ENCODE measurements at places on chromosomes 3 and 15.
A peak's percentile ranks its signal among the peaks of the same experiment; 100 is the strongest.

DNA sequence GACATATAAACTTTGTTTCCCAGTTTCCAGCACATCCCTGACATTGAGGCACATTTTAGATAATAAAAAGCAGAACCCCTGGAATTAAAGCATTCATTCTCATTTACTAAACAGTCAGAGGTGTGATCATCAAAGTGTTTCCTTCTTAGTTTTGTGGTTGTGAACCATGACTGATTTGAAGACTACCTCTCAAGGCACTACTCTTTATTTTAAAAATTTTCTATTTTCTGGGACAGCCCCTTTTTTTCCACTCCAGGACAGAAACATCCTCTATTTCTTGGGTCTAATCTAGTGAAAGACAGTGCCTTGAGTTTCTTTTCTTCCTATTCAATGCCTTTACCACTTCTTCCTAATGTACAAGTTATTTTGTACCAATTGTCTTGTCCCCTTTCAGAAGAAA is 5.2 kb downstream of the SST start:
- DNase-seq = no peak

GRCh38 chr15:42239528-42240182 is 31.6 kb upstream of the VPS39 start:
- DNase-seq = no peak

GRCh38 chr3:149077628-149078027 is 8.7 kb downstream of the HLTF start:
- no peak for DNase-seq

- DNase-seq = no peak
Observed at GRCh38 chr3:171980578-171981270, 58.7 kb upstream of the FNDC3B start.

DNA sequence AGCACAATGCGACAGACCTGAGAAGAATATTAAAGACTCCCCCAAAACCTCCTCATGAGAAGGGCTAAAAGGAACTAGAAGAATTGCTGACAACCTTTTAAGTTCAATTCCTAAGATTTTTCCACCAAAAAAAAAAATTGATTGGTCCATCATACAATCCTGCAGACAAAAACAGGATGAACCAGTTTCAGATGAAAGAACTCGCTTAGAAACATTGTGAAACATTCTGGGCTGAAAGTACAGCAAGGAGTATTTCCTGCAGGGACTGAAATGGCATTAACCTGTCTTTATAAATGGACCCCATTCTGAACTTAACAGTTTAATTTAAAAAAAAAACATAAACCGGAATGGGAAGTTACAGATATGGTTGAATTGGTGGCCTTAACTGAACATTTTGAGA is 96.0 kb upstream of the FAM174B start:
- no peak for DNase-seq

DNA sequence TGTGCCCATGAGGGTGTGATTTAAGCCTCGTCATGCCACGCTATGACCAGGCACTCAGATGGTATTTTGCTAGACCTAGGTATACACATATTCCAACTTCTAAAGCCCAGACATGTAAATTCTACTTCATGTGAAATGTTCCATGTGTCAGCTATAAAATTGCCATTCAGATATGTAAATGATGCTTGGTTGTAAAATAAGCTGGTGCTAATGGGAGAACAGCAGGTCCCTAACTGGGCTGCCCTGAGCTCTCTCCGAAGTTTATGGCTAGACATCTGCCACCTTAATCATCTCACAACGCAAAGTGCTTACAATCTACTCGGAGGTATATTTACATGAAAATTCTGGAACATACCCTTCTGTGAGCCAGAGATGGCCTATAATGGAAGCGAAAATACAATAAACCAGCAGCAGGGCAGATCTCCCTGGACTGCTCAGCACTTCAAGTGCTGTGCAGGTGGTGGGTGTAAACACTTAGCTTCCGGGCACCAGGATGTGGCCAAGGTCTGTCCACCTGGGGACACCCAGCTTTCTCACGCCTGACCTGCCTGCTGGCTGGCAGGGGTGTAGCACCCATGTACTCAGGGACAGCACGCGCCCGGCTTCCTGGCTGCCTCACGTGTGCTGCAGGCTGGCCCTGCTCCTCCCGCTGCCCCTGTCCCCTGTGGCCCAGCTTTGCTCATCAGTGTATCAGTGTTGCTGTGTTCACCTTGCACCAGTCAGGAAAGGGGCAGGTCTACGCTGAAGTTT is 82.0 kb downstream of the CHDH start:
- no peak for DNase-seq

DNA sequence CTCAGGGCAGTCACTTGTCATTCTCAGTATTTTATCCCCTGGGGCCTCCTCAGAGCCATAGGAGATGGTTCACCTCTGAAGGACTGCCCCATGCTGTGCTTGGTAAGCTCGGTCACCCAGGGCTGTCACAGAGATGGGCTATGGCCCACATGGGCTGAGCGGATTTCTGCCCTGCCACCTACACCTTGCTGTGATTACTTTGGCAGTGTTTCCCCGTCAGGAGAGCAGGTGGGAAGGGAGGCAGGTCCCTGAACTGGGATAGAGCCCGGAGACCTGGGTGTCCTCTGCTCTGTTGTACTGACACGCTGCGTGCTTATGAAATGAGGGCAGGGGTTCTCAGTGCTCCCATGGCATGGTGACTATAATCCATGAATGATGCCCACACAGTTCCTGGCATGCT is 48.9 kb downstream of the APBA2 start:
- no peak for DNase-seq

GRCh38 chr3:71725271-71725991 is at the start of gene EIF4E3:
TSS of gene EIF4E3 (minus strand) at chr3:71725402. CDS start at chr3:71725367, 35 bp downstream.
- DNase-seq = peak; percentile 40

DNA sequence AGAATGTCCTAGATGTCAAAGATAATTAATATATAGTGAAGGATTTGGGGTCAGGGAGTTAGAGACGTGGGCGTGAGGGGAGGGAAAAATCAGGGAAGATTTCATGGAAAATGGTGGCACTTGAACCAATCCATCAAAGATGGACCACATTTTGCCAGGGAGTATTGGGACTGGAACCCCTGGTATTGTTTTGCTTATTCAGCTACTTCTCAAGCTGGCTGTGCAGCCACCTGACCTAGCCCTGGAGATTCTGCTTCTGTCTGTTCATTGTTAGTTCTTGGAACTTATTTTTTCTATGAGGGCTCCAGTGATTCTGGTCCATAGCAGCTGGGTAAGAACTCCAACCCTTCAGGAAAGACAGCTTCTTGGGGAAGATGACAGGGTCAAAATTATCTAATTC is 3.3 kb upstream of the THRB start:
- no peak for DNase-seq

GRCh38 chr15:58755350-58755749 is 5.8 kb upstream of the ADAM10 start:
- DNase-seq = no peak

DNA sequence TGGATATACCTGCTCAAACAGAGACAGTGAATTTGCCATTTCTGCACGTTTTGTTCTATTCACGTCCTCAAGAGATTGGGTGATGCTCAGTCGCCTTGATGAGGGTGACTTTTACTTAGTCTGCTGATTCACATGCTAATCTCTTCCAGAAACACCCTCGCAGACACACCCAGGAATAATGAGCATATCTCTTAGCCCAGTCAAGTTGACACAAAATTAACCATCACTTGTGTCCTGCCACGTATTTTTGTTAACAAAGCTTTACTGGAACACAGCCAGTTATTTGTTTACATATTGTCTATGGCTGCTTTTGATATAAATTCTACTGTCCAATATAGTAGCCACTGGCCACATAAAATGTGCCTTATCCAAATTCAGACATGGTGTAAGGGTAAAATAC is 218.3 kb downstream of the FHIT start:
- no peak for DNase-seq

- DNase-seq = no peak
Observed at GRCh38 chr3:162292409-162292808, 795.8 kb downstream of the OTOL1 start.

DNA sequence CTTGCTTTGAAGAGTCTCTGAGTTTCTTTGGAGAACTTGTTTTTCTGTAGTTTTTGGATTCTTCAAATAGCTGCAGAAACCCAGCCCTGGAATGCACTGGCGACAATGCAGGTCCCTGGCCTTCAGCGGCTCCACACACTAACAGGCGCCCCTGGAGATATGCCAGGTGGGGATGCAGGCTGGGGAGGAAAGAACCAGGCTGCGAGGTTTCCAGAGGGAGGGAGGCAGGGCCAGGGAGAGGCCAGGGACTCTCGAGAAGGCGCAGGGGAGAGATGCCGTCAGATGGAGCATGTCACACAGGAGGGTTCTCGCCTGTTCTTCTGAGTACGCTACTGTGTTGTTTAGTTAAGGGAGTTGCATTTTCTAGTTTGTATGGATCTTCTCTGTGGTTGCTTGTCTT is 283.1 kb downstream of the GABRG3 start:
- DNase-seq = no peak

GRCh38 chr3:18351823-18352744 is 73.1 kb downstream of the SATB1 start:
- DNase-seq = no peak

- no peak for DNase-seq
Observed at GRCh38 chr15:75928680-75929608, 25.3 kb downstream of the FBXO22 start.

GRCh38 chr15:74396445-74397238 is 29.2 kb upstream of the CYP11A1 start:
- no peak for DNase-seq

GRCh38 chr3:187841560-187841959 is 96.3 kb upstream of the BCL6 start:
- DNase-seq = no peak

- no peak for DNase-seq
Observed at GRCh38 chr3:124360155-124360554, 368.2 kb upstream of the ROPN1 start.

- DNase-seq = no peak
Observed at GRCh38 chr3:188906236-188906635, 265.5 kb upstream of the TPRG1 start.

DNA sequence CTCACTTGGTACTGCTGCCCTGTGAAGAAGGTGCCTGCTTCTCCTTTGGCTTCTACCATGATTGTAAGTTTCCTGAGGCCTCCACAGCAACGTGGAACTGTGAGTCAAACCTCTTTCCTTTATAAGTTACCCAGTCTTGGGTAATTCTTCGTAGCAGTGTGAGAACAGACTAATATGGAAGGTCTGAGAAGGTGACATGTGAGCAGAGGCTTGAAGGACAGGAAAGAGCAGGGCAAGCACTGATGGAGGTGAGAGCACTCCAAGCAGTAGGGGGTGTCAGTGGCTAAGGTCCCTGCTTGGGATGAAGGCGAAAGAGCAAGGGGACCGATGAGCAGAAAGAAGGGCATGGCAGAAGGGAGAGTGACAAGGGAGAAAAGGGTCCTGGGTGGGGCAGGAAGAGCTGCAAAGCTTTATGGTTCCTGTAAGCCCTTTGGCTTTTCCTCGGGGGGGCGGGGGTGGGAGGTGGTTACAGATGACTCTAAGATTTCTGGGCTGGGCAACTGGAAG is 3.5 kb downstream of the EIF4E3 start:
- DNase-seq = no peak

- DNase-seq = no peak
Observed at GRCh38 chr15:88233921-88234320, 22.6 kb downstream of the NTRK3 start.

DNA sequence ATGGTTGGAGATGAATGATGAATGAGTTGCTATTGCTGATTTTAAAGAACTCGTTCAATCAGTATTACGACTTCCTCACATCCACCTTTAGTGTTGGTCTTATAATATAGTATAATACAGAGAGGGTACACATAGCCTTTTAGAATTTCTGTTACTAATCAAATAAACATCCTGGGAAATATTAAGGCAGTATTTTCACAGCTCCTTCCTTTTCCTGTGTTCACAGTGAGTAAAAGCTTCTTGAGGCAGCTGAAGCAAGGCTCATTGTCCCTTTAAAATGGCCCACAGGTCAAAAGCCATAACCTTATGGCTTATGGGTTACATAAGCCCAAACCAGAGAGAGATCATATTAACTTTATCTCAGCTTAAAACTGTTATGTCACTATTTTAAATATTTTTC is 1.3 kb upstream of the BTLA start:
- DNase-seq = no peak

- no peak for DNase-seq
Observed at GRCh38 chr3:16346413-16347081, 81.5 kb downstream of the OXNAD1 start.

DNA sequence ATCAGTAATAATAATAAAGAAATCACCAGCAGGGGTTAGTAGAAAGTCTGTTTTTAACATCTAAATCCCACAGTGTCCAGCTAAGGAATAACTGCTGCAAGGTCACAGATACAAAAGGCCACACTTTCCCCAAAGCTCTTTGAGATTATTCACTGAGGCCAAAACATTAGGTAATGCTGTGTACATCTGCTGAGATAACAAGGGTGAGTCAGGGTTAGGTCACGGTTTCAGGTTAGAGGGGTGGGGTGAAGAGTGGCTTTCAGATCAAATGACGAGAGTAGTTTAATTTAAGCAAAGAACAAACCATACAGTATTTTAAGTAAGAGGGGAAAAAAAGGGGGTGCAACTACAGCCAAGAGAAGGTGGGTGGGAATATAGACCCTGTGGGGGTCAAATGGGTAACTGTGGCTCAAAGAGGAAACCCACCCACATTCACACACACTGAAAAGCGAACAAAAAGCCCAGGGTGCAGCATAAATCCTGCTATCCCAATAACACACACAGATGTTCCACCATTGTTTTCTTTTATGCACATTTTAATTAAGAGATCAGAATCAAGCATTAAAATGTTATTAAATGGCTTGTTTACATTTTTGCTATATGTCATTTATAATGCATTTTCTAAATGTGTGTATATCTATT is 412.9 kb downstream of the TIGIT start:
- no peak for DNase-seq

DNA sequence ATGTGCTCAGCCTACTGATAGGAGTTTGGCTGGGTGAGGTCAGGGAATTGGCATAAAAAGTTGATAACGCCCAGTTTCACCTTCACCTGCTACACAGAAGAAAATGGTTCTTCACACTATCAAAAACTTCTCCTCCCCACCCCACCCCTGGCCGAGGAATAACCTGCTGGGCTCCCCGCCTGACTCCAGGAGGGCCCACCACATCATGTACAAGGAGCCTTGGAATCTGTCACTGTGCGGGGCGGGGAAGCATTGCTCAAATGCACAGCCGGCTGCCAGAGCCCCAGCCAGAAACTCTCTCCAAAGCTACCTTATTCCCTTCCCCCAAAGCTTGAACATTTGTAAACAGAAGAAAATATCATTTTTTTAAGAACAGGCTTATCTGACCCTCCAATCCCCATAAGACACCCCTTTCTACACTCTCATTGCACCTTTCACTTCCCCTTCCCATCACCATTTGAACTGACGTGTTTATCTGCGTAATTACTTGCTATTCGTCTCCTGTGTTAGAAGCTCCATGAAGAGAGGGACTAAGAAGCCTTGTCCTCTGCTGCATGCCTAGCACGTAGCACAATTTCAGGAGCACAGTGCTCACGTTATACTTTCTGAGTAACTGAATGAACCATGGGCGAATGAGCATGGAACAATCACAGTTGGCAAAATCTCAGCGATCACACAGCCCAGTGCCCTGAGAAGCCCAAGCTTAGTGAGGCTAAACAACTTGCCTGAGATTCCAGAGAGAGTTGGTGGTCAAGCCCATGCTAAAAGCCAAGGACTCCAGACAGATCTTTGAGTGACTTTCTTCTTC is 82.9 kb downstream of the HES1 start:
- no peak for DNase-seq

- DNase-seq = no peak
Observed at GRCh38 chr3:173584093-173584837, 186.7 kb downstream of the NLGN1 start.

All from NCI-H1930 (cell line).